ENCODE measurements at places on chromosomes 4 and X.

DNA sequence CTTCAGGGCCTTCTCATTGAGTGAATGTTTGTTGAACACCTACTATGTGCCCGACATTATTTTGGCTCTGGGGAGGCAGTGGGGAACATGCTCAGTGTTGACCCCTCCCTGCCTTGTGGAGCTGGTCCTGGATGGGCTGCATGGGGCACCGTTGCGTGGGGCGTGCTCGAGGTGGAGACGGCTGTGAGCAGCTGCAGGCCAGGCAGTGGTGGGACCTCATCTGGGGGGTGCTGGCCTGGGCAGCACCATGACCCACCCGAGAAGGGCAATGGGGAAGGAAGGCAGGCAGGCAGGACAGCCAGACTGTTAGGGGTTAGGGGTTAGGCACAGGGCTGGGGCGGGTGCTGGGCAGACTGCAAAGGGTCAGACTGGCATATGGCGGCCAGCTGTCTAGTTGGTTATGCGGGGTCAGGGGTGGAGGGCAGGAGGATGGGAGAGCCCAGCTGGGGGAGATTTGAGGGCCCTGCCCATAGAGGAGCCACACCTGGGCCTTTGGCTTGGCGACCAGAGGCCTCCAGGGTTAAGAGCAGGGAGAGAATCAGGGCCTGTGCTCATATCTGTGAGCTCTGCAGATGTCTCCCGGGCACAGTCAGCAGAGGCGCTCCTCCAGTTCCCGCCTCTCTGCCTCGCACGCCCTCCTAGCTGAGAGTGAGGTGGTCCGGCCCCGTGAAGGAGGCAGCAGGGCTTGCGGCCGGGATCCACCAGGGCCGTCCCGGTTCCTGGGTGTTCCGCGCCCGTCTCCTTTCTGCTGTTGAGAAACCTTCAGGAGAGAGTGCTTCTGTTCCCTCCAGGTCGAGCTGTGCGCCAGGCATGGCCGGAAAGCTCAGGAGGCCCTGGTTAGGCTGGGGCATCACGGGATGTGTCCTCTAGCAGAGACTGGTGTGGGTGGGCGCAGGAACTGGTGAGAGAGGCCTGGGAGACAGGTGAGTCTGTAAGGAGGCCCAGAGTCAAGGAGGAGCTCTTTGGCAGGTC, 73.3 kb downstream of the RGS12 start:
- DNase-seq, result no peak

GRCh38 chr4:91345632-91346031, 958.1 kb upstream of the GRID2 start:
- no peak for DNase-seq

DNA sequence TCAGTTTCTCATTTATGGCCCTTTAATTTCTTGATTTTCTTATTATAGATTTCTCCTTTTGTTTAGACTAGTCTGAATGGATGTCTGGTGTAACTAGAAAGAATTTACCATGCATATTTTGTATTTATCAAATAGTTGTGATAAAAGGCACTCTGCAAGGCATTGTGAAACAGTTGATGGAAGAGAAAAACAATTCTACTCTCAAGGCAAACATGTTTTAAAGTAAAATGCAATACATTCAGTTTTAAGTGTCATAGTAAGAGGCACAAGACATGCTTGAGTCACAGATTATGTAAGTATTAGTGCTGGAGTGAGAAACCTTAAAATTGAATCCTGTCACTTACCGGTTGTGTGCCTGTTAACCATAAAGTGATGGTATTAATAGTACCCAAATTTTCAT, 283.3 kb upstream of the DKK2 start:
- no peak for DNase-seq

DNA sequence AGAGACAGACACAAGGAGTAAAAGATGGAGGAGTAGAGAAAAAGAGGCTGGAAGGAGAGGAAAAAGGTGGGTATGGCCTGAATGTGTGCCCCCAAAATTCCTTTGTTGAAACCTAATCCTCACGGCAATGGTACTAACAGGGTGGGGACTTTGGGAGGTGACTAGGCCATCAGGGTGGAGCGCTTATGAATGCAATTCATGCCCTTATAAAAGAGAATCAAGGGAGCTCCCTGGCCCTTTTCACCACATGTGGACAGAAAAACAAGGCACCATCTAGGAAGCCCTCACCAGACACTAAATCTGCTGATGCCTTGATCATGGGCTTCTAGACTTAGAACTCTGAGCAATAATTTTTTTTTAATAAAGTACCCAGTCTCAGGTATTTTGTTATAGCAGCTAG, 255.1 kb downstream of the NPFFR2 start:
- no peak for DNase-seq

DNA sequence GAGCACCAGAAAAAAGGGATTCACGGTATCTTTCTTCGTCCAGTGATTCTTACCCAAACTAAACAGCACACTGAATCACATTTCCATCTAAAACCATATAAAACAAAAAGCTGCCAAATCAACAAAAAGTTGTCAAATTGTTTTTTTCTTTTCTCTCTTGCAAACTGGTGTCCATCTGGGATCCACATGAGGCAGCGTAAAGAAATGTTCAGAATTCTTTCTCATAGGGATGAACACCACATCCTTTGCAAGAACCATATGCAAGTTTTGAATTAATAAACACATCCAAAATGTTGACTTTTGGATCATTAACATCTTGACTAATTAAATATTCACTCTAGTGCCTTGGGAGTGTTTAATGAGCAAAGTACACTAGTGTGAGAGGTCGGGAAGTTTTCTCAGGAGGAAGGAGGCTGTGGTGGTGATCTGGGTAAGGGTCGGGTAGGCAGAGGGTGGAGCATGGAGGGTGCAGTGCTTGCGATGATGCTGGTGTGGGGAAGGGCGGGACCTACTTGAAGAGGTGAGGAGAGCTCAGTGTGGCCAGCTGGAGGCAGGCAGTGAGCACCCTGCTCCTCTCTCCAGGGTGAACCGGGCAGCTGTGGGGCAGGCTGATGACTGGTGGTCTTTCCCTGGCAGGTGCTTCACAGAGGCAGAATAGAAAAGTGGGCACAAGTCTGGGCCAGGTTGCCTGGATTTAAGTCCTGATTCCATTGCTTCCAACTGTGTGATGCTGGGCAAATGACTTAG, 72.8 kb downstream of the NSUN7 start:
- DNase-seq, result no peak

- no peak for DNase-seq
Observed at GRCh38 chr4:138572007-138572406, 329.9 kb upstream of the SLC7A11 start.

DNA sequence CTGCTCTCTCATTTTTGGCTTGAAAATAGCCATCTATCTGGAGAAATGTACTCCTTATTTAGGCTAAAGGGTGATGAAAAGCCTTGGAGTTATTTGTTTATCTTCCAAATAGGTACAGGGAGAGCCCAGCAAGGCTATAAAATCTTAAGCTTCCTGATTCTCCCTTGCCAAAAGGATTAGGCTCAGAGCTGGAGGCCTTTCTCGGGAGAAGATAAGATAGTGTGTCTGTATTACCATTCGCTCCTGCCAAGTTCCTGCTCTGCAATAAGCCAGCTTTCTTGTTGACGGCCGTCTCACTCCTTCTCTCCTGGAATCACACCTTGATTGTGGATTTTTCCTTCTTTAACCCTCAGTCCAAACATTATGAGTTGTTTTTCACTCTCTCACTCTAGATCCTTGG, 171.8 kb upstream of the TTC29 start:
- no peak for DNase-seq

DNA sequence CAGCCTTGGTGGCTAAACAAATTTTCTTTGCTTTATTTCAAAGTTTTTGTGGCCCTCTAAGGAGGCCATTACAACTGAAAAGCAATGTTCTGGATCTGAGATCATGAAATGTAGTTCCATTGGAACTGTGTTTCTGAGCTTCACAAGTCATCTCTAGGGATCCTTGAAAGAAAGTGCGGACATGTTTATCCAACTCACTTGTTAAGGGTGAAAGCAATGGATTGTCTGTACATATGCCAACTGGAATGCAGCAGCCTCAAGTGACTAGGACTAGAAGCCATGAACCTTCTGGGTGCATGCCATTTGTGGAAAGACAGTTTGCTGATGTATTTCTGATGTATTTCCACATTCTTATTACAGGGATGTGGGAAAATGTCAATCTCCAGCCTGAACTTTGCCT, 36.7 kb upstream of the KLHL13 start:
- no peak for DNase-seq

- DNase-seq, result no peak
Observed at GRCh38 chrX:10851809-10852208, 231.4 kb upstream of the MID1 start.

- DNase-seq, result no peak
Observed at GRCh38 chrX:2654436-2655340, 36.4 kb upstream of the CD99 start.

DNA sequence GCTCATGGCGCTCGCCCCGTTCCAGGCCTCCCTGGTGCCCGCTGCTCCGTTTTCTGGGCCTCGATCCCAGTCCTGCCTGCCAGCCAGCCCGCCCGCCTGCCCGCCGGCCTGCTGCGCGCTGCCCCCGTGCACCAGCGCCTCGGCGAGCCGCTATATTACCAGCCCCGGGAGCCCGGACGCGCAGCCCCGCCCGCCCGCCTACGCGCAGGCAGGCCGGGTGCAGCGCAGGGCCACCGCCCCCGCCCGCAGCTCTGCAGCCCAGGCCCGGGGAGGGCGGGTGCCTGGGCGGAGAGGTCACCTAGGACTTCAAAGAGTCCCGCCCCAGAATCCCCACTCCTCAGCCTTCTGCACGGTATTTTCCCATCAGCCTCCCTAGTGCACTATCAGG, at the start of gene MAOB:
MAOB (minus strand) TSS at position 157 of the 388 bp plus-strand sequence; CDS start at position 6, 151 bp downstream.
- no peak for DNase-seq
